ENCODE measurements at places on chromosomes 1 and 21. TPM values are rescaled to one million over a fixed set of nuclear protein-coding genes. Genes with fewer than 3 reads are reported as not detected.

HSD3B1 gene
- not detected for total RNA-seq

PEF1 gene
- 57.1 TPM for total RNA-seq

MMP23B gene
- 0.75 TPM for total RNA-seq

CA14 gene
- total RNA-seq = 2.4 TPM

DNA sequence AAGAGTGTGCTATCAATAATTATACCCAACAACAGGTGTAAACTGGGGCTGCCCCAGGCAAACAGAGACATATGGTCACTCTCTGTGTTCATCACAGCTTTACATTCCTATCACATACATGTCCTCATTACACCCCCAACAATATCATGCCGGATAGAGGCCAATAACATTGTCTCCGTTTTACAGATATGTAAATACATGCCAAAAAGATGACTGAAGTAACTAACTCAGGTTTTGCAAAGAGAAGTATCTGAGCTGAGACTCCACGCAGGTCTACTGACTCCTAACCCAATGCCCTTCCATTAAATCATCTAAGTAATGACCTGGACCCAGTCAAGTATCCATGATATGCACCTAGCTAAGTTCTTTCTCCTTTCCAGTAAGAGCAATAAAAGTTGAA lies 55.0 kb downstream of the JAK1 start:
- no peak for DNase-seq

- no peak for DNase-seq
These were observed 391 bp upstream of the KIAA1614 start for GRCh38 chr1:180912211-180912800.

DNA sequence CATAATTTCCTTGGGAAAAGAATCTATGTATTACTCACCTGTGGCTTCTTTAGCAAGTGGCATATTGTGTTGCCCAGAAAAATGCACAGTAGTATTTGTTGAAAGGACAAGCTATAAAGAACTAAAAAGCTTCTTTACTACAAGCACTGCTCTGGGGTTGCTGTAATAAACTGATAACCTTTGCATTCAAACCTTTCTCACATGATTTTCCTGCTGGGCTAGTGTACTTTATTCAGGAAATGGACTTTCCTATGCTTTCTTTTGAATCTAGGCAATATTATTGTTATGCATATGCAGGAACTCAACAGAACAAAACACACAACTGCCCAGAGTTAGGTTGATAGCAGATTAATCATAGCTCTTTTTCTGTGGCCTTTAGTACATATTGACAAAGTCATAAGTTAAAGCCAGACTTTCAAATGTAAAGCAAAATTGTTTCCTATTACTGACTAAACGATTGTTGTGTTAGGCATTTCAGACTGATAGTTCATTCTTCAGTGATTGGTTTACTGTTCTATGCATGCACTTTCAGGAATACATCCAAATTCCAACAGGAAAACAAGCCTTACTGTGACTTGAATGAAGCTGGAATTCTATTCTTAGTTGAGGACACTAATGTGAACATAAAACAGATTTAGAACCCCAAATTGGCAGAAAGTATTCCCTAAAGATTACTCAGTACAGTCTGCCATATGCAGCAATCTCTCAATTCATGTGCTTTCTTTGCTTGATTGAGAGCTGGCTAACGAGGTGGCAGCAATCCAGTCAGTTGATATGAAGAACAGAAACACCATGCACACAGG lies 564.3 kb upstream of the NEGR1 start:
- no peak for DNase-seq

- no peak for DNase-seq
These were observed 14.6 kb downstream of the TRIM67 start for GRCh38 chr1:231176421-231176820.

GRCh38 chr1:234968451-234968850 lies 160.2 kb downstream of the TOMM20 start:
- no peak for DNase-seq

DNA sequence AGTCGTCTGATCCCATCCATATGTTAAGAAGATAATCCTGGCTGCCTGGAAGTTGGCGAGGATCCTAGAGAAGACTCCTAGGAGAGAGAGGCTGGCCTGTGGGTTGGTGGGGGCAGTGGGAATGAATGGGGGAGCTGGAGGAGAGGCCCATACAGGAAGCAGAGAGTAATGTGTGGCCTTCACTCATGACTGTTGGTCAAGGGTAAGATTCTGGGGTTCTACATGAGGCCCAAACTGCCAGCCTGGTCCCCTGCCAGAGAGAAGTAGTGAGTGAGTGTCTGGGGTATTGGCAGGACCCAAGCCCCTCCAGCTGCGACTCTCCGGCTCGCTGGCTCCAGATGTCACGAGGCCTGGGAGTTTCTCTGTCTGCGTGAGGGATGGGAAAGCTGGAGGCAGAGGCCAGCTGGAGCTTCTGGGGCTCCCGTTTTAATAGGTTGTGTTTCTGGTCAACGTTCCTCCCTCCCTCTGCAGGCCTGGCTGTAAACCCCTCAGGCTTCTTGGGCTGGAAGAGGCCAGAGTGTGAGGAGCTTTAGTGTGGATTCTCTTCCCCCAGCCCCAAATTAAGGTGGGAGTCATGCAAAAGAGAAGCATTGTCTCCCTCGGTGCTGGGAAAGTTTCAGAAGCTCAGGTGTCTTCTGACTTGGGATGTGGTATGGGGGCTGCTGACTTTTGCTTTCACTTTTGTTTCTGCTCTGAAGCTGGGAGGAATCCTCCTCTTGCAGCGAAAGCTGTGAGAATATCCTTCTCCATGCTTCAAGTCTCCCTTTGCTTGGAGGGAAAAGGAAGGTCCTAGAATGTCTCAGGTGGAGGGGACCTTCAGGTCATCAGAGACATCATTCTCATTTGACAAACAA lies 2.6 kb downstream of the TMEM51 start:
- DNase-seq = no peak

- DNase-seq = no peak
These were observed 32.2 kb downstream of the HSPG2 start for GRCh38 chr1:21904704-21905520.
